ENCODE measurements at places on chromosomes 16 and 17.
A peak's percentile ranks its signal among the peaks of the same experiment; 100 is the strongest.

- DNase-seq = no peak
Measured at GRCh38 chr17:56505154-56505756, 88.2 kb upstream of the NOG start.

DNA sequence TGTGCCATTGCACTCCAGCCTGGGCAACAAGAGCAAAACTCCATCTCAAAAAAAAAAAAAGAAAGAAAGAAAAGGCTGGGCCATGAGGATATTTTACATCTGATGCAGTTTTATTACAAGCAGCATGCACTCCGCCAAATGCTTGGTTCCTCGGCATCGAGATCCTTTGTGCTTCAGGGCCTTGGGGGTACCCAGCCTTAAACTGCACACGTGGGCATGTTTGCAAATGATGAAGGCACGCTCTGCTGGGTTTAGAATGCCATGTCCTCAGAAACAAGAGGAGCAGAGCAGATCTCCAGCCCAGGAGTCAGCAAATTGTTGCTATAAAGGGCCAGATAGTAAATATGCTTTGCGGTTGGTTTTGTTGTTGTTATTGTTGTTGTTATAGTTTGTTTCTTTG, 153.2 kb downstream of the KATNIP start:
- no peak for DNase-seq

DNA sequence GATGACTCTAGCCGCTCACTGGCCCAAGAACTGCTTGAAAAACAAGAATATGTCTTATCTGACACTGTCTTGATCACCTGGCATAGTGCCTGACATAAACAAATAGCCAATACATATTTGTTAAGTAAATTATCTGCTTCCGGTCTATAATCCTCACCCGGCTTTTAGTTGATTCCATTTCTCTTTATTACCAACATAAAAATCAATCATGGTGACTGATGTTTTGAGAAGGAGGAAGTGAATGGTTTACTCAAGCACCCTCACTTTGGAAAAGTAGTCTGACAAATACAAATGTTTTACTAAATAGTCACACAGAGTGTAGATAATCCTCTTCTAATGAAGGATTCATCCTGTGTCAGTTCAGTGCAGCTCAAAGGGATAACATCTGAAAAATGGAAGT, 47.0 kb downstream of the SKAP1 start:
- DNase-seq = no peak

DNA sequence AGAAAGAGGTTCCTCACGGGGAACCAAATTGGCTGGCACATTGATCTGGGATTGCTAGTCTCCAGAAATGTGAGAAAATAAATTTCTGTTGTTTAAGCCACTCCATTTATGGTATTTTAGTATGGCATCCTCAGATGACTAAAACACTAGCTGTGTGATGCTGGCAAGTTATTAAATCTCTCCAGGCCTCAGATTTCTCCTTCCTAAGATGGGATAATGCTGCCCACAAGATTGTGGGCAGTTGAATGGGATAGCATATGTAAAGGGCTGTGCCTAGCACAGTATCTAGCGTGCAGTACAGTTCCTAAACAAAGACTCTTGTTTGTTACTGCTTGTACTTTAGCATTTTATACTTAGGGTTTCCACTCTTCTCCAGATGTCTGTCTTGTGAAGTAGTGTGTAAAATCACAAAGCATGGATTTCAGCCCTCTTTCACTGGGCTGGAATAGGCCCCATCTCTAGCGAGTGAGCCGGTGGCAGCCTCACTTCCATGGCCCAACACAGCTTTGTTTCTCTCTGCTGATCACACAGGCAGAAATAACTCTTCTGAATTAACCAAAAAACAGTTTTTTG, 38.2 kb upstream of the PHAF1 start:
- DNase-seq = no peak

GRCh38 chr16:58842156-58842555, 108.0 kb upstream of the GOT2 start:
- no peak for DNase-seq

- DNase-seq = no peak
Measured at GRCh38 chr16:16143038-16143763, 80.1 kb downstream of the ABCC6 start.

DNA sequence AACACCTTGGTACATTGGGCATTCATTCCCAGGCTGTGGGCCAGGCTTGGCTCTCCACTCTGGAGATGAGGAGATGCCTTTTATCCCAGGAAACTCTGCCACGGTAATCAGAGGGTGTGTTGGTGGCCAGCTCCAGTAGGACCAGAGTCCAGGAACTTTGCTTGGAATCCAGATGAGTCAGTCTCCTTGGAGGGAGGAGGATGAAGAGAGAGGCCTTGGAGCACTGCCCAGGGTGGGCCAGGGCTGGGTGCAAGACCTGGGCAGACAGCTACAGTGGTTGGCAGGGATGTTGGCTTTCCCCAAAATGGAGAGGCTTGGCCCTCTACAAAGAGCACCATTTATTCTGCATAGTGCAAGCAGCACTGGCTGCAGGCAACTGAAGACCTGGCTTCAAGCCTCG, 209.0 kb downstream of the RGS9 start:
- no peak for DNase-seq

- peak; percentile 64 for DNase-seq
Measured at GRCh38 chr16:29995911-29996765, at the start of gene INO80E. INO80E (plus strand) TSS chr16:29996241; CDS start chr16:29996311, 70 bp downstream.

GRCh38 chr16:11449716-11450115, 104.5 kb downstream of the RMI2 start:
- DNase-seq = no peak

GRCh38 chr16:57609541-57610401, 18.7 kb upstream of the ADGRG1 start:
- no peak for DNase-seq

- DNase-seq = no peak
Measured at GRCh38 chr16:70444249-70445063, 5.6 kb upstream of the ST3GAL2 start.

- DNase-seq = no peak
Measured at GRCh38 chr16:21554795-21555585, 44.4 kb upstream of the METTL9 start.

All from NCI-H187 (cell line).